ENCODE measurements at places on chromosomes 3 and 15.
A peak's percentile ranks its signal among the peaks of the same experiment; 100 is the strongest.

DNA sequence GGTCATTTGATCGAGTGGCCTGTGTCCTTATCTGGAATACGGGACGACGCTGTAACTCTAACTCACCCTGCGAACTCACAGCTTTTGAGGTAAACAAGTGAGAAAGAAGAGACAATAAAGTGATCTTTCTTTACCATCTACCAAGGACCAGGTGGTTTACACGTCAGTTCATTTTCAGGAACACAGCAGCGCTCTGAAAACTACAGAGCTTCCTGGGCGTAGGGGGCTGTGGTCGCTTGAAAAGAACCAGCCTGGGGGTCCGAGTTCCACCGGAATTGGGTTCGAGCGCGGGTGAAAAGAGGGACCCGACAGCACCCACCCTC, 357 bp downstream of the KIAA1143 start:
- no peak for DNase-seq

- no peak for DNase-seq
These were observed 3.4 kb downstream of the DENND6A start for GRCh38 chr3:57689367-57690053.

DNA sequence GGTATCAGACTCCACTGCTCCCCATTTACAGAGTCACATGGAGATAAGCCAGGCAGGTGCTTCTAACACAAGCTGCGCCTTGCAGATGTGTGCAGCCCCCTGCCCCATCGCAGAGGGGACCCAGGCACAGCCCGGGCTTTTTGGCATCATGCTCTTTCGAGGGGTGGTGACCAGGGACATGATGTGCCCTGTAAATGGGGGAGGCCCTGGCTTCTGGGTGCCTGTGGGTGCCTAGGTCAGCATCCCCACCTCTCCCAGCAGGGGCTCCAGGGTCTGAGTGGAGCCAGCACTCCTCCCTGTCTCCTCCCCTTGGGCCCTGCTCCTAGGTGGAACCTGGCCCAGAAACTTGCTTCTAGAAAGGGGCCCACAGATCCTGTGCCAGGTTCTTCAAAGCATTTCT, 15.2 kb downstream of the TRPM1 start:
- no peak for DNase-seq

GRCh38 chr3:156217674-156218352, 97.4 kb downstream of the KCNAB1 start:
- DNase-seq = no peak

DNA sequence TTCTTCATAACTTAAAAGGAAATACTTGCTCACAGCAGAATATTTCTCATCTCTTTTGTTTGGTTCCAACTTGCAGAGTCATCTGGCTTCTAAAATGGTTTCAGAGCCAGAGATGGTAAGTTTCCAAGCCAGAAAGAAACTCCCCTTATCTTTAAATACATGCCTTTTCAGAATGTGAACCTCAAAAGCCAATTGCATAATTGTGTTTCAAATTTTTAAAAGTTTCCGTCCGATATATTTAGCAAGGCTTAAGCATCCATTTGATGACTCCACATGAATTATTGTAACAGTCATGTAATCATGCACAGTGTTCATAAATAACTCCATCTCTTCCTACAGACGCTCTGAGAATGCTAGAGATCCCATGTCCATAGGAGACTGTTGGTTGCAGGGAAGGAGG, 40.6 kb upstream of the C3orf80 start:
- no peak for DNase-seq

DNA sequence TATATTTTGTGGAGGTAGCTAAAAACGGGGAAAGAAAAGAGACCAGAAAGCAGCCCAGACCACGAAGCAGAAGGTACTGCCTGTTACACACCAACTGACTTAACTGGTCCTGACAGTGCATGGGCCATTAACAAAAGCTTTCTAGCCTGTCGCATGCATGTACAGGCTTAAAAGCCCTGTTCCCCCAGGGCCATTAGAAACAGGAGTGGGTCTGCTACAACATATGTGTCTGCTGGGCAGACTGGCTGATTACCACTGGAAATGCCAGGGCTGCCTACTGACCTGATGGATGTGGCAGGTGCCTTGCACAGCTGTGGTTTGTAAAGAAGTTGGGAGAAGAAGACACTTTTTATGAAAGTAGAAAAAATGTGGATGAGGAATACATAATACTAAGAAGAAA, 137.4 kb downstream of the GAP43 start:
- no peak for DNase-seq

DNA sequence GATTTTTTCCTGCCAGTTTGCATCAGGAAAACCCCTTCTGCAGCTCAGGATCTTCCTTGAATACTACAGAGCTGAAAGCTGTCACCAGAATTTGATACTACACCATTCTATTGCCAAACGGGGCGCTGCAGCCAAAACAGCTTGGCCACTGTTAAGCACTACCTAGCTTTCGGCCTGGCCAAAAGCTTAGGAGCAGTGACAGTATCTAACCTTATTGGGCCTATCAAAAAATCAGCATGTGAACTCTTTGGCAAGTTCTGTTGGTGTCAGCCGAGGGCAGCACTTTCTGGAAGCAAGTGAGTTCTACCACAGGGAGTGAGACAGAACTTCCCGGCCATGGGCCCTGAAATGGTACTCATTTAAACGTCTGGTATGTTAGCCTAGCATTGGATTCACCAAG, 16.1 kb upstream of the GYG1 start:
- DNase-seq = no peak

DNA sequence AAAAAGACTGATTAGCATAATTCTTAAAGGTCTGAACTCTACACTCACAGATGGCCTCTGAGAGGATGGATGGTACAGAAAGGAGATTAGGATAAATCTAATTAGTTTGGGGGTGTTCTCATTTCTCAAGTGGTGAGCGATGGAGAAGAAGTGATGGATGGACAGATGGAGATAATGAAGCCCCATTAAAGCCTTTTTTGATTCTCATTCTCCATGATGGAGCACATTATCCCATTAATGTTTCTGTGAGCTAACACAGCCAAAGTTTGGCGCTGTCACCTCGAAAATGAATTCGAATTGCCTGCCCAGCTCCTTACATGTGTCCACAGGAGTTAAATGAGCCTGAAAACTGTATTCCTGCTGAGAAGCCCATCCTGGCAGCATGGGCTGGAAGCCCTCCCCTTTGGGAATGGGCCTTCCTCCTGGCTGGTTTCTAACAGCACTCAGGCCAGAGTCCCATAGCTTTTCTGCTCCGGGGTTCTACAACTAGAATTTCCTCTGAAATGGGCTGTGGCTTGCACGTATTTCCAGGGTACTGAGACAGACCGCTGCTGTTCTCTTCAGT, 726.0 kb upstream of the CFAP20DC start:
- DNase-seq = no peak

DNA sequence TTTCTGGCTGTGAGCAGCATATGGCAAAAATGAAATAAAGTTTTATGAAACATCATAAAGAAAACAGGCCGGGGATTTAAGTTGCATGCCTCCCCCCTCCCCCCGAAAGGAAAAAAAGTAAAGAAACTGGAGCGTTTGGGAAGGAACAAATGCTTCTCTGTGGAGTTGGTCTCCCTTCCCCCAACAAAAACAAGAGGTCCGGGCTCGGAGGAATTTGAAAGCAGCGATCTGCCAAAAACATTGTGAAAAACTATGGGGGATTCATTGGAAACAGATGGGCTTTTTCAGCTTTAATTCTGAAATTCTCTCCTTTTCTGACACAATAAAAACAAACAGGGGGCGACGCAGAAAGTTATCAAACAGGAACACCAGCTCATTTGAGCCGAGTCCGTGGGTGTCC, 17.0 kb downstream of the RGMA start:
- no peak for DNase-seq

DNA sequence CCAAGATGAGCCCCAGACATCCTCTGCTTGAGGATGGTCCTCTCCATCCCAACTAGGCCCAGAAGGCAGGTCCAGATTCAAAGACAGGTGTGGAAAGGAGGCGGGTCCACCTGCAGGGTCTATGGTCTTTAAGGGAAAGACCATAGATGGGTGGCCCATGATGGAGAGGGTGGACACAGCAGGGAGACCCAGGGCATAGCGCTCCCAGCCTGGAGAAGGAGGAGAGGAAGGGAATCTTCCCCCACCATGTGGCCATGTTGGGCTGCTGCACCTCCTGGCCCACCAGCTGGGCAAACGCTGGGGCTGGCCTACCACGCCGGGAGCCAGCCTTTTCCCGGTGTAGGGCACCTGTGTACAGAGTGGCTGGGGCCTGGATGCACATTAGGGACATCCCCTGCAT, 265.2 kb upstream of the TLE3 start:
- DNase-seq = no peak

DNA sequence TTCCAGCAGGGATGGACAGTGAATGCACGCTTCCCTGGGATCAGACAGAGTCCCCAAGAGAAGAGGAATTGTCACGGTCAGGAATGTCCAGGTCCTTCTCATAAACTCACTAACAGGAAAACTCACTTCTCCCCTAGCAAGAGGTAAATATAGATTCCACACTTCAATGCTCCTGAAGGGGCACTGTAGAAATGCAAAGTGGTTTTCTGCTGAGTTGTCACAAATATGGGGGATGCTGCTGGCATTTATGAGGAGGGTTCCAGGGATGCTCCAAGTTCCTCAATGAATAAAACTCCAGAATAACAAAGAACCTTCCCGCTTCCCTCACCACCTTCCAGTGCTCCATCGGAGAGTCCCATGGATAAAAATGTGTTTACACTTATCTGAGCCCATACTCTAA, 423.4 kb downstream of the MAGI1 start:
- DNase-seq = no peak

DNA sequence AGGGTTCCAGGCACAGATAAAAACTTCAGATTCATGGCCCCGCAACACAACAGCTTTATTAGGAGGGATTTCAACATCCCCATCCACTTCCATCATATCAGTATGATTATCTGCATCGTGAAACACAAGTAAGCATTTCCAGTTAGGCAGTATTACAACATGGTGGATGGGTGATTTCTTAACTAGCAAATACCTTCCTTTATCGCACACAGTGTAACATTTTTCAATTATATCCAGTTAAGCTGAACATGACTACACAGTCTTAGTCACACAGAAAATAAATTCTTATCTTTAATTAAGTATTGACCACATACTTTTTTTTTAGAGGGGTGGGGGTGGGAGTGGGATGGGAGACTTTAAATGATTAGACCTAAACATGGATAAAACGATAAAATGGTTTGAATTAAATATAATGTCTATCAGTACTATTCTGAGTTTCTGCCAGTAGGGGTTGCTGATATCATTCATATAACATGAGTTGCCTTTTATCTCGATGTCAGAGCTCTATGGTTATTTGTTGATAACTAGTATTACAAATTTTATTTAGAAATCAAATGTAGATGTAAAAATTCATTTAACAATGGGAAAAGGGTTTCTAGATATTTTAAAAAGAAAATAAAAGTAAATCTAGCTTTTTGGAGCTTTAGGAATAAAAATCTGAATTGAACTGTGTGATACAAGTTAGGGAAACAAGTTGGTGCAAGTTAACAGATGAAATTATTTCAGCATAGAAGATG, 146.6 kb downstream of the TBL1XR1 start:
- DNase-seq = peak; percentile 31

DNA sequence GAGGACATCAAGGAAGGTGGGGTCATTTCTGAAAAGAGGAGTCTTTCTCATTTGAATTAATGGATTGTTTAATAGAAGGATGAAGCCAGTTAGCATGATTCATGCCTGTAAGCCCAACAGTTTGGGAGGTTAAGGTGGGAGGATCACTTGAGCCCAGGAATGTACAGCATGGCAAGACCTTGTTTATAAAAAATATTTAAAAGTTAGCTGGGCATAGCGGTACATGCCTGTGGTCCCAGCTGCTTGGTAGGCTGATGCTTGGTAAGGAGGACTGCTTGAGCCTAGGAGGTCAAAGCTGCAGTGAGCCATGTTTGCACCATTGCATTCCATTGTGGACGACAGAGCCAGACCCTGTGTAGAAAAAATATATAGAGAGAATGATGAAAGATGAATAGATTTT, 165.5 kb downstream of the ALCAM start:
- DNase-seq = no peak
